ENCODE measurements at places on chromosomes 12 and 14.

- no peak for DNase-seq
These were observed 916.3 kb upstream of the SEL1L start for GRCh38 chr14:82449926-82450468.

- DNase-seq = no peak
These were observed 383.0 kb downstream of the LRIG3 start for GRCh38 chr12:58537278-58537677.

DNA sequence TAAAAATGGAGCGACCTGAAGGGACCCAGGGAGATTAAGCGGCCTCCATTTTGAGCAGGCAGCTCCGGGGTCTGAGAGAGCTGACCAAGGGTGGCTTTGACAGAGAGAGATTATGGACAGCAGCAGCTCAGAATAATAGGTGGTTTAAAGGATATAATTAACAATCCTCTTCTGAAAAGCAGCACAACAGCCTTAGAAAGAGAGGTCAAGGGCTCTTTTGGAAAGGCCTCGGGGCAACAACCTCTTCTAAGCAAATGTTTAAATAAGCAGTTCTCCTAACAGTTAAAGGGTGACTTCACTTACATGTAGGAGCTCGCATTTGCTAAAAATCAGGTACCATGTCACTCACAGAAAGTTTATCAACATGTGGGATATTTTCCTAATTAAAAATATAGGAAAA, 87.2 kb upstream of the FRMD6 start:
- no peak for DNase-seq

GRCh38 chr14:42322531-42323284, 716.0 kb downstream of the LRFN5 start:
- DNase-seq = no peak

DNA sequence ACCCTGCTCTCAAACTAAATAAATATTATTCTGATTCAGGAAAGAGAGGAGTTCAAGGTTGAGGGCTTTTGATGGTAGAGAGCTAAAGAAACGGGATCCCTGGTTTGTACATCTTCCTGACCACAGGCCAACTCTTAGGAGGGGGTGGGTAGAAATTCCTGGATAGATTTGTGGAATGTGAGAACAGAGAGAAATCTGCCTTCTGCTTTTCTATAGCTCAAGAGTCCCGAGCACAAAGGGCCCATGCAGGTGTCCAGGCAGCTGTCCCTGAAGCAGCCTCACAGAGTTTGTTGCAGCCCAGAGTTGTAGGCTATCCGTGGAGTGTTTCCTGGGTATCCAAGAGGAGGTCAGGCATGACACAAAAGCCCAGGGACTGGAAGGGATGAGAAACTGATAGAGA, 198.6 kb downstream of the BCAT1 start:
- DNase-seq = no peak

DNA sequence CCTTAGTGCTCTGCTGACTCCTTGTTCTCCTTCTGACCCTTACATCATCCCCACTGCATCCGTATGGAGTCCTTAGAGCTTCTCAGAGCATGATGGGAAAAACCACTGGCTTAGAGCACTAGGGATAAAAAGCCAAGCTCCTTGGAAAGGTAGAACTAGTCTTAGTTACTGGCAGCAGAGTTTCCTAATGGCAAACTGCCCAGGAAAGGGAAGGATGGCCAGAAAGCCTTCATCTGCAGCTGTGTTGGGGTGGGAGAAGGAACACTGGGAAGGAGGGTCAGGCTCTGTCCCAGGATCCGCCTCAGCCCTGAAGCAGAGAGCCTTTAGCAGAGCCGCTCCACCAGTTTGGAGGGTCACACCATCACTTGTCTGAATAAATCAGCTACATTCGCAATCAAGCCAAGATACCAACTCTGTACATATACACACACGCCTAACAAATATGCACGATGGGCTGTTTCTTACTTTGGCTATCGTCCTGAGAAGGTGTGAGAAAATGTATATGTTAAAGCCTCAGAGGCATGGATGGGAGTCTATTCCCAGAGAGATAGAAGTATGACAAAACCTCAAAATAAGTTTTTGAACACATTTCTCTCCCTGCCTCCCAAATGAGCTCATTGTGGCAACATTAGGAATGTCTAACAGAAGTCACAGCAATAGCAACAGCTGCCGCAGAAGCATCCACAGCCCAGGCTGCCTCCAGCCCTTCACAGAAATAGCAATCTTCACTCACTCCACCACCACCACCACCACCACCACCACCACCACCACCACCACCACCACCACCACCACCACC, 18.6 kb upstream of the GALNT8 start:
- DNase-seq = no peak

GRCh38 chr12:116885491-116885890, 4.2 kb upstream of the HRK start:
- DNase-seq = no peak

DNA sequence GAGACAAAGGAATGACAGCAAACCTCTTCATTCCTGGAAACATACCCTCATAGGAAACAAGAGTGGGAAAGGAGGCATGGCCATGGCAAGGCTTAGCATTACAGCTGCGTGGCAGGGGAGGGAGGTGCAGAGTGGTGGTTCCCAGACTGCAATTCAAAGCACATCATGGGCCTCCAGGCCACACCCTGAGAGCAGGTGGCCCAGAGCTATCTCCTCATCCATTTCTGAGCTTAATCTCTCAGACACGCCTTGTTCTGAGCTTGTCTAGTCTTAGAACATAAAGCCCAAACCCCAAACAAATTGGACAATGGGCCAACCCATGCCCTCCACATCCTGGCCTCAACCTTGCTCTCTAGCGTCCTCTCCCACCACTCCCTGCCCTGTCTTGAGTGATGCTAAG, 5.9 kb upstream of the KRT3 start:
- DNase-seq = no peak

DNA sequence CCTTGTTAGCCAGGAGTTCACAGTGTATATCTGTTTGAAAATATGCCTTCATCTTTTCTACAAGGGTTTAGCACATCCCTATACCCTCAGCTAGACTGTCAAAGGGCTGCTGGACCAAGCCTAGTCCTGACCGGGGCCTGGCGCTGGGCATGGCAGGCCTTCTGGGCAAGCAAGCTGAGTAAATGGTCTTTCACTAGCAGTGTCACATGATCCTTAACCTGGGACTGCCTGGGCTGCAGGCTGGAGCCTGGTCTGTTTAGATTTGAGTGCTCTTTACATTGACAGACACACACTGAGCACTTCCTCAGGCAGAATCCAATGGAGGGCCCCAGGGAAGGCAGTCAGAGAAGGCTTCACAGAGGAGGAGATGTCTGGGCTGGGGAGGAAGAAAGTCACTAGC, 6.9 kb upstream of the AVIL start:
- DNase-seq = no peak

- DNase-seq = no peak
These were observed 14.5 kb upstream of the CERS5 start for GRCh38 chr12:50181691-50182090.

- DNase-seq = no peak
These were observed 818.6 kb upstream of the MGAT4C start for GRCh38 chr12:87074781-87075180.

DNA sequence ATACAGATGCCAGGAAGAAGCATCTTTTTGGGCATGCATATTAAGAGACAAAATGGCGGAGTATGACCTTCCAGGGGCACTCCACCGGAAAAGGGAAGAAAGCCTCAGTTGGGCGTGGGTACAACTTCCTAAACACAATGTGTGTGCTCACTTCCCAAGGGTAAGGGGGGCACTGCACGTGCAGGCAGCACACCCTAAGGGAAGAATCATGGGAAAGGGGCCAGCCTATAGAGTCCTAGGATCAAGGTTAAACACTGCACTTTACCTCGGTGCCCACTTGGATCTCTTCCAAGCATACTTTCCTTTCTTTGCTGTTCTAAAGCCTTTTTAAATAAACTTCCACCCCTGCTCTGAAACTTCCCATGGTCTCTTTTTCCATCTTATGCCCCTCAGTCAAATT, 14.8 kb downstream of the OR6J1 start:
- no peak for DNase-seq

DNA sequence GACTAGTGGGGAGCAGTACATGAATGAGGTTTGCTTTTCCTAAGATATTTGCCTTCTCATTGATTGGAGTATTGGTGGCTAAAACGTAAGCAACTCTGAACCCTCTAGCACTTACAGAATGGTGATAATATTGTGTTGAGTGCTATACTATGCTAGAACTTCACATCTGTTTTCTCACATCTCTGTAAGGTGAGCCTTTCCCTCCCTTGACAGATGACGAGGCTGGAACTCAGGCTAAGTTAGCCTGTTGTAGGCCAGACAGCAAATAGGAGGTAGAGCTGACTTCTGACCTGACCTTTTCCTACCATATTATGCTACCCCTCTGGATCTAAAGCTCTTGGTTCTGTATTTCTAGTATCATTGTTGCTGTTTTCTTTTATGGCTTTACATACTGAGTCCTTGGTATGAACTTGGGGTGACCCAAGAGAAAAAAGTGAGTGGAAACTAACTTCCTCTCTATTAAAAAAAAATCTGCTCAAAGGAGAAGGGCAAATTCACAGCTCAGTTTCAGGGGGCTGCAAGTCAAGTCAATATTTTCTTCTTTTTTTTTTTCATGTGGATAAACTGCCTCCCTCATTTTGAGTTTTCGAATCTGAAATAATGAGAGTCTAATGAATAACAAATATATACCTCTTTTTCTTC, 85.9 kb downstream of the CRADD start:
- DNase-seq = no peak

Data from cortex of kidney (tissue), 1 donor.